ENCODE measurements at places on chromosomes 13 and 19.

DNA sequence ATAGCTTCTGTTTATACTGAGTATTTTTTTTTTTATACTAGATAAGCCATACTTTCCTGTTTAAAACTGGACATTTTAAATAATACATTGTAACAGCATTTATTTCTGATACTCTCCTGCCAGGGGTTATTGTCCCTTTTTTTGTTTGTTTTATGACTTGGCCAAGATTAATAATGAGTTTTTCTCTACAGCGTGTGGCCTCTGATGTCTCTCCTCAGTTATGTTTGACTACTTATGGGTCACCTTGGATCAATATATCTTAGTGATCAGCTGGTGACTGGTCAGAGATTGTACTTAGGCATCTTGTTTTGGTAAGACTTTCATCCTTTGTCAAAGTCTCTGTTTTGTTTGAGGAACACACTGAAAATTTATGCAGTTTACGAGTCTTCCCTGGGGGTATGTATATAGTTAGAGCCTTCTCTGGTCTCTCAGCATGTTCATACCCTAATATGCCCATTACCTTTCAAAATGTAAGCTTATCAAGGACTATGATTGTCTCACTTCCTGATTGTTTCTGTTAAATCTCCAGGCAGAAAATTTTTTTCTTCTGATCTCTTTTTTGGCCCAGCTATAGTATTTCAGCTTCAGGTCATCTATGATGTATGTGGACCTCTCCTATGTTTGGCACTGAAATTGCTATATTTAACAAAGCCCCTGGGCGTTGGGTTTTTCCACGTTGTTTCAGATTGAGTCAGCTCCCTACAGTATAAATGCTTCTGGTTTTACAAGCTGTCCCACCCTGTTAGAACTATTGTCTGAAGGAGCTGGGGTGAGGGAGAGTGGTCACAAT, 87.9 kb downstream of the URI1 start:
- DNase-seq: no peak

DNA sequence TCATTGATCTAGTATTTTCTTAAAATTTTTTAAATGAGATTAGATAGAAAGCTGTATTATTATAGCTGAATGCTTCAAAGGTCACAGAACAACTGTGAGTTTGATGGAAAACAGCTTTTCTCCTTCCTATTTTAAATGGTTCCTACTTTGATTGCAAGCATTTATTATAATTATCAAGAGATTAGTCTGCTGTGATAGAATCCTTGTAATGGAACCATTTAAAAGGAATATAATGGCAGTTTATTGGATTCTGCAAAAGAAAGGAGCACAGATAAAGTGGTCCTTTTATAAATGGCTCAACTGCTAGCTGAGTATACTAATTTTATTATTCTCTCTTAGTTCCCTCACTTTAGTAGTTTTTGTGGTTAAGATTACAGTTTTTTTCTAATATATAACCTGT, 87.0 kb downstream of the MAB21L1 start:
- DNase-seq: no peak

- DNase-seq: no peak
These were observed 26.7 kb upstream of the POP4 start for GRCh38 chr19:29579308-29579910.

DNA sequence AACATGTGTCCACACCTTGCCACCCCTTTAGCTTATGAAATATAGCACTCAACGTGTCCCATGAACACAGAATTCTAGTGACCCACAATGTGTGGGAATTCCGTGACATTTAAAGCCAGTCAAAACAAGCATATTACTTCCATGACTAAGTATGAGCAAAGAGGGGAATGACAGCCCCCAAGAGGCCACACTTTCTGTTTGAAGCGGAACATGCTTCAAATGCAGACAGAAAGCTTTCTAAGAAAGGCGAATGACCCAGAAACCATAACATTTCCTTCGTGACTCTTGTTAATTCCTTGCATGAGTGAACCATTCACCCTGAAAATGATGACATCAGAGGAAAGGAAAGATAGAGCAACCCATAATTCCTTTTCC, 122.0 kb upstream of the FNDC3A start:
- DNase-seq: no peak

GRCh38 chr19:4061178-4061682, 5.5 kb downstream of the ZBTB7A start:
- DNase-seq: no peak

DNA sequence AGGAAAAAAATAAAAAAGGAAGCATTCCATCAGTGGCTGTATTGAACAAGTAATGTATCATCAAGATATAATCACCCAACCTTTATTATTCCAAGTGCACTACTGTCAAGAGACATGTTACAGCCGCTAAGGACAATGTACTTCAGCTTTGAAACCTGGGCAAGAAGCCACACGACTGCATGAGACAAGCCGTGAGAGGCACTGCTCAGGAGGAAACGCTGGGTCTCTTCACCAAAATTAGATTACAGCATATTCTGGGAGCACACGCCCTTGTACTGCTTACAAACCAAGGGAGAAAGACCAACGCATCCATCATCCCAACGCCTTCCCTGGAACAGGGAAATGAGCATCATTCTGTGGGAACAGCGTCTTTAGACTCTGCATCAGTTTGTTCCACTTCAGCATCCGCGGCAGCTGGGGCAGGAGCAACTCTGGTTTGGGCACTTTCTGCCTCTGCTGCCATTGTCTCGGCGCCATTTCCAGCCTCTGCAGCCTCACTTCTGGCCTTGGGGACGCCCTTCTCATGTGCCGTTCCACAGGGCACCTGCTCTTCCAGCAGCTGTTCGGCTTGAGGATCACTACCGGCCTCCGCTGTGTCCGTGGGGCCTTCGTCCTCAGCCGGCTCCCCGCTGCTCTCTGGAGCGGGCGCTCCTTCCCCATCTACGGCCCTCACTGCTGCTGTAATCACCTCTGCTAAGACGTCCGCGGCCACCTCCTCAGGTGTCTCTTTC, 22.4 kb upstream of the BRD4 start:
- DNase-seq: no peak

GRCh38 chr13:55792544-55793193, 1348.0 kb upstream of the PRR20A start:
- no peak for DNase-seq

- no peak for DNase-seq
These were observed 1636.1 kb downstream of the SLITRK5 start for GRCh38 chr13:89307278-89307677.

DNA sequence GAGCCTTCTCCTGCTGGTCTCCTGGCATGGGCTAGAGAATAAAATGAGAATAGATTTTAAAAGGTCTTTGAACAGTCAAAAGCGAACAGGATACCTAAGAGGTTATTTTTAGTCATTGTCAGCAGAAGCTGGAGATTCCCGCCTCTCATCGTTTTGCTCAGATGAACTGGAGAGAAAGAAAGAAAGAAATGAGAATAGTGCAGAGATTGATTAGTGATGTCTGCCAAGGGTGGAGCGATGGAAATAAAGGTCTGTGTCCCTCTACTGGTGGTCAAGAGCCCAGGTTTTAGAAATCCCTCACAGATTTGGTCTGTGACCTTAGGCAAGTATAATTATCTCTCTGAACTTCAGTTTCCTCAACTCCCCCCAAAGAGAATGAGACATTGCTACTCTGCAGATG, 5.3 kb downstream of the NCAN start:
- no peak for DNase-seq

- DNase-seq: no peak
These were observed 733 bp upstream of the ENOX1 start for GRCh38 chr13:43787518-43787891.

DNA sequence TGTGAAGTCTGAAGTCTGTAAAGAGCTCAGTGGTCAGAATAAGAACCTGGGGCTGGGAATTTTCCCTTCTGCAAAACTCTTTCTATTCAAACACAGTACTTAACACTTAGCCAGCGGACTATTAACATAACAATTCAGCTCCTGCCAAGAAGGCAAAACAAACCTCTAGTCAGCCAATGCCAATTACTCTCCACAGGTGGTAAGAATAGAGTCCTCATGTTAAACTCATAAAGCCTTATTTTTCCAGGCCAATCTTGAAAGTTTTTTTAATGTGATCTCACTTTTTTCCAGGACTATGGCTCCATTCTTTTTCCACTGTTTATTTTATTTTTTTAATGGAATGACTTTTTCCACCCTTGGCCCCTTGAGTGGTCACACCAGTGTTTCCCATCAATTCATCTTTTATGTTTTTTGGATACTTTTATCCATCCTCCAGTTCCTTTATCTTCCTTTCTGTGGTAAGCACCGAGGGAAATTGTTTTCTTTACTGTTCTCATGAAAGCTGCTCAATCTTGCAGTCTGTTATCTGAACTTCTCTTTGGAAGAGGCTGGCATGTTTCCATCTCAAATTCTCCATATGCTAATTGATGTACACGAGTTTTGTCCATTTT, 217.3 kb downstream of the LHFPL6 start:
- DNase-seq: no peak

- no peak for DNase-seq
These were observed 227.1 kb upstream of the KLF12 start for GRCh38 chr13:74361274-74361673.

DNA sequence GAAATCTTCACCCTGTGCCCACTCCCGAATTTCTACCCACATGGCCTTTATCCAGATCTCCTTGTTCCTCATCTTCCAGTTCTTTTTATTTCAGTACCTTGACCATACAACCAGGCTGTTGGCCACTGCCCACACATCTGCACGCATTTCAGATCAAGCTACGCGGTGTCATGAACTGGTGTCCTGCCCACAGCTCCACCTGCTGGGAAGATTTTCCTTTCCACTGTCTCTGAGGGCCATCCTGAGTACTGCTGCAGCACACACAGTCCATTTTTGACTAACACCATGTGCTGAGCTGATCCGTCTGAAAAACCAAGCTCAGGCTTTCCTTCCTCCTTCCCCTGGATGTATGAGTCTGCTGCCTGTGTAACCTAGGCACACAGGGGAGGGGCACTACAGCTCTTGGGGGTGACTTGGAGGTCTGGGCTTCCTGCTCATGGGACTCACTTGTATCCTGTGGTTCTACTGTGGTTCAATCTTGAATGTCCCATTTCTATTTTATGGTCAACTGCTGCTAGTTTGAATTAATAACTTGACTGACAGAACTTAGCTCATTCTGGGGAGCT, 71.9 kb downstream of the WASF3 start:
- no peak for DNase-seq

GRCh38 chr13:105906746-105907145, 628.7 kb downstream of the EFNB2 start:
- DNase-seq: no peak

- DNase-seq: no peak
These were observed 24.1 kb upstream of the PEG3 start for GRCh38 chr19:56864443-56865125.

DNA sequence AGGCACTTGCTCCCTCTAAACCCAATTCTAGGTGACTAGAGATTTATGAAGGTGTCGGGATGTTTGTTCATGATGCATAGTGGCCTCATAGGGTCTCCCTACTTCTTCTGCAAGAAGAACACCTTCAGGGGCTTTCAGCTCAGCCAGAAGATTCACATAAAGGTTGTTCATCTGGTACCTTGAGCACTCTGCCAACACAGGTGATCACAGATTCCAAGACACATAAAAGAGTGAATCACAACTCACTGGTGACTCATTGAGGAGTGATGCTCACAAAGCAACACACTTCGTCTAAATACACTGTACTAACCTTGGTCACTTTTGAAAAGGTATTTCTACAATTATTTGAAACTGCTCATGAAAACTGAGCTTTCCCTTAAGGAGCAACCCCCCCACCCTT, 6.8 kb upstream of the ZNF324 start:
- no peak for DNase-seq

- no peak for DNase-seq
These were observed 133.4 kb upstream of the PEG3 start for GRCh38 chr19:56973713-56974555.

DNA sequence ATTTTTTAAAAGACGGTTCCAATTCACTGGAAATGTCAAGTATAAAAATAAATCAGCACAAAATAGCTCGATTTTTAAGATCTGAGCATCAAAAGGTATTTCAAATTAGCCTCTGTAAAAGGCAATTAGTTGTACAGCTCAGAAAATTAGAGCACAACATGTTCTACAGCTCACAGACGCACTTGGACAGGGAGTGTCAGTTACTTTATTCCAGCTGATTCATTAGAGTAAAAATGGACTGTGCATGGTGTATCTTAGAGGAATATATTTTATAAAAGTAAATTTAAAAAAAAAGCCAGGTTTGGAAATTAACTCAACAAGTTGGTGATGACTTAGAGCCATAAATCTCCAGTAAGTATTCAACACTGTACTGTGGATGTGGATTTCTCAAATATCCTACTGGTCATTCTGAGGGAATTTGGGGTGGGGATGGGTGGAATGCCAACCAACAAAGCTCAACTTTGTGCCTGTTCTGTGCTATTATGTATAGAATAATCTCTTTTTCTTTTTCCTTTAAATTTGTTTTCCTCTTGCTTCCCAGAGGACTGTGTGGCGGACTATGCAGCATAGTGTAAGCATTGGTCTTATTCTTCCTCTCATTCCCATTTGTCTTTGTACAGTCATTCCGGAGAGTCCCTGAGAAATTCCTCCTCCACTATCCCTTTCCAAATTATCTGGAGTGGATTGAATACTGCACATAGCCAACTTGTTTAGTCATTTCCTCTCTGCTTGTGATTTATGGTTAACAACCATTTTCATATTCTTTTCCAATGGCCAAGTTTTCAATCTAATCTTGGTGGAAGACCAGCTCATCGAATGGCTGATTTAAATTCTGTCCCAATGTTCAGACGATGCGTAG, 169.3 kb downstream of the DCT start:
- DNase-seq: no peak

DNA sequence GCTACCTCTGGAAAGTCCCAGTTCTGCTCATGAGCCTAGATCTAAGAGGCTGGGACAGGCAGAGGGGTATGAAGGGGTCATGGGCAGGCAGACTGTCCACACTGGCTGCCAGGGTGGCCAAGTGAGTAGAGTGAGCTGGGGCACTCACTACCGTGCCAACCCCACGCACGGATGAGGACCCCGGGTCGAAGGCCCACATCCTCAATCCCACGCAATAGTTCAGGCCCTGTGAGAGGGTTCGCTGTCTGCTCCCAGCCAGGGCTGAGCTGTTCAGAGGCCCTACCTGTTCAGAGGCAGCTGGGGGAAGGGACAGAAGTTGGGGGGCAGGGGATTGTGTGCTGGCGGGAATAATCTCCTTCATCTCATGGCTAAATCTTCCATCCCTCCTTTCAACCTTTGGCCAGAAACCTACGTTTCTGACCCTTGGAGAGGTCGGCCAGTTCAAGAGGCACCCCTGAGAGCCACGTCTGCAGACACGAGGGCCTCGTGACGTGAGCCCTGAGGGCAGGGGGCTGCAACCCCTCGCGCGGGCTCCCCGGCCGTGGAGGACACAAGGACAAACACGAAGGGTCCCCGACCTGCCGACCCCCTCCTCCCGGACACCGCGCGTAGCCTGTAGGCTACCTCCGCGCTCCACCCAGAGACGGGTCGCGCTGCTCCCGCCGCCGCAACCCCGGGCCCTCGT, 1.0 kb upstream of the RPS5 start:
- no peak for DNase-seq

- DNase-seq: no peak
These were observed 15.7 kb upstream of the F7 start for GRCh38 chr13:113089693-113090414.

- DNase-seq: no peak
These were observed at the start of gene ADPRHL1 for GRCh38 chr13:113452942-113453901. TSS of gene ADPRHL1 (minus strand) at chr13:113453488. CDS start at chr13:113453437, 51 bp downstream.

- DNase-seq: no peak
These were observed 22.4 kb downstream of the ZNF71 start for GRCh38 chr19:56617531-56617930.

Measured in occipital lobe (tissue), 3 donors.